ENCODE measurements at places on chromosomes 2 and 18. TPM values are rescaled to one million over a fixed set of nuclear protein-coding genes. Genes with fewer than 3 reads are reported as not detected.
A peak's percentile ranks its signal among the peaks of the same experiment; 100 is the strongest.

DNA sequence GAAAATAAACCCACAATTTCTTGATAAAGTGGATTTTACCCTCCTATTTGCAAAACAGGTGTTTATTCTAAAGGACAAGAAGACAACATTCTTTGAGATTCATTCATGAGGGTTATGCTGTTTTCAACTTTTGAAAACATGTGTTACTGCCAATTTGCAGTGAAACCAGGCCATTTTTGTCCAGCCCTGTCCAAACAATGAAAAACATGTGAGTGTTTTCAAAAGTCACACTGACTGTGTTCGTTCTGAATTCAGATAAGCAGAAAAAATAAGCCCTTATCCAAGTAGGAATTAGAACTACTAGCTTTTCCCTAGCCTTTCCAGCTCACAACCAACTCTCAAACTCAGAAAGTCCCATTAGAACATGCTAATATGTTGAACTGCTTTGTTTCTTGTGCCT is 148.1 kb upstream of the PID1 start:
- H3K27me3 ChIP-seq, result no peaks in the 10 kb centered on the region
- no peak for DNase-seq
- H3K4me3 ChIP-seq, result no peak overlapping the region
- H3K27ac ChIP-seq, result no peak overlapping the region
- H3K36me3 ChIP-seq, result no peaks in the 10 kb centered on the region

GRCh38 chr2:114543236-114543766 is 100.9 kb downstream of the DPP10 start:
- no peak for DNase-seq
- H3K36me3 ChIP-seq, result no peaks in the 10 kb centered on the region
- H3K27ac ChIP-seq, result no peak overlapping the region
- no peaks in the 10 kb centered on the region for H3K27me3 ChIP-seq
- H3K4me1 ChIP-seq, result no peaks in the 10 kb centered on the region

DNA sequence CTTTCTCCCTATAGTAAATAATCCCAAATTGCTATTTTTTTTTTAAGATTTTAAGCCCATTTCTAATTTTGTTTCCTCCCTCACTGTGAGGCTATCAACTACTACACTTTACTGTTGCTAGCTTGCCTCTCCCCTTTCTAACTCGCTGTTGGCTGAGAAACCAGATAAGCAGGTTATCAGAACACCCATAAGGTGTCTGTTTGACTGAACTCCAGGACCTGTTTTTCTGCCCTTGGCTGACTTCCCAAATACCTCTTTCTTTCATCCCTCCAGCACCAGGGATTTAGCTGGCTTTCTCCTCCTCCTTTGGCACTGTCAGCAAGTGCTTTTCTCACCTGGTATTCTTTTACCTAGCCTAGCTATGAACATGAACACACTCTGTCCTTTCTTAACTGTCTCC is 11.1 kb downstream of the TRAK2 start:
- DNase-seq, result no peak
- H3K36me3 ChIP-seq, result peaks cover 20% of the 10 kb centered on the region
- no peak overlapping the region for H3K4me3 ChIP-seq
- no peaks in the 10 kb centered on the region for H3K27me3 ChIP-seq
- no peaks in the 10 kb centered on the region for H3K4me1 ChIP-seq
- no peak overlapping the region for H3K27ac ChIP-seq

DNA sequence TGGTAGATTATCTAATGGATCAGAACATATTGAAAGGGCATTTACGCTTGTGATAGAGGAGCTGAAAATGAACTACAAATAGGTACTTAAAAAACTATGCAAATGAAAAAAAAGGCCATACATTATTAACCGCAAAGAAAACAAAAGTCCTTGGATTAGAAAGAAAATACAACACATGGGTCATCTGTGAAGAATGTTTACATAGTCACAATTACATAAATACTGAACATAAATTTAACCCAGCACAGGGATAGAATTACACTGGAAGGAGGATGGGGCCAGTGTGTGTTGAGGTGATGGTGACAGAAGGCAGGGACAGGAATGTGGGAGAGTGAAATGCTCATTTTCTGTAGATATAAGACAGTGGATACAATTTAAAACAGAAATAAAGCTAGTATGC is 6.6 kb downstream of the NTSR2 start:
- no peak overlapping the region for H3K27ac ChIP-seq
- H3K27me3 ChIP-seq, result peaks cover 3% of the 10 kb centered on the region
- DNase-seq, result no peak
- H3K4me3 ChIP-seq, result no peak overlapping the region

GRCh38 chr2:64667535-64667934 is 13.8 kb upstream of the SERTAD2 start:
- H3K4me1 ChIP-seq, result peaks cover 18% of the 10 kb centered on the region
- DNase-seq, result no peak
- H3K36me3 ChIP-seq, result no peaks in the 10 kb centered on the region
- no peak overlapping the region for H3K4me3 ChIP-seq

GRCh38 chr18:44731530-44732237 is 51.0 kb downstream of the SETBP1 start:
- no peak for DNase-seq
- peak overlapping the region; percentile 13 for H3K27ac ChIP-seq
- H3K4me3 ChIP-seq, result no peak overlapping the region
- peaks cover 69% of the 10 kb centered on the region for H3K36me3 ChIP-seq

DNA sequence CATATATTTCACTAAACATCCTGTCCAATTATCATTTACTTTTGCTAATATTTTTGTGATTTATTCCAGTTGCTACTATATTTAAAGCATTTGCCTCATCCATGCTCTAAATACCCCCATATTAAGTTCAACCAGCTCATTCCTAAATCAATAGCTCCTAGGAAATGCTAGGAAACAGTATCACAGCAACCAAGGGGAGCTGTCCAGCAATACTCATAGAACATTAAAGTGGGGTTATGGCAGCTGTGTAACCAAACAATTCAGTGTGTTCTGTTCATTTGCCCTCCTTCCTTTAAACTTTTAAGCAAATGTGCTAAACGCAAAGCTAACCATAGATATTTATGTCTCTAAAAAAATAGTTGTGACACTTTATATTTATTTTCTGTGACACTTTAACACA is 41.1 kb downstream of the ACVR1C start:
- H3K27me3 ChIP-seq, result no peaks in the 10 kb centered on the region
- no peak overlapping the region for H3K4me3 ChIP-seq
- no peak overlapping the region for H3K27ac ChIP-seq
- DNase-seq, result no peak

DNA sequence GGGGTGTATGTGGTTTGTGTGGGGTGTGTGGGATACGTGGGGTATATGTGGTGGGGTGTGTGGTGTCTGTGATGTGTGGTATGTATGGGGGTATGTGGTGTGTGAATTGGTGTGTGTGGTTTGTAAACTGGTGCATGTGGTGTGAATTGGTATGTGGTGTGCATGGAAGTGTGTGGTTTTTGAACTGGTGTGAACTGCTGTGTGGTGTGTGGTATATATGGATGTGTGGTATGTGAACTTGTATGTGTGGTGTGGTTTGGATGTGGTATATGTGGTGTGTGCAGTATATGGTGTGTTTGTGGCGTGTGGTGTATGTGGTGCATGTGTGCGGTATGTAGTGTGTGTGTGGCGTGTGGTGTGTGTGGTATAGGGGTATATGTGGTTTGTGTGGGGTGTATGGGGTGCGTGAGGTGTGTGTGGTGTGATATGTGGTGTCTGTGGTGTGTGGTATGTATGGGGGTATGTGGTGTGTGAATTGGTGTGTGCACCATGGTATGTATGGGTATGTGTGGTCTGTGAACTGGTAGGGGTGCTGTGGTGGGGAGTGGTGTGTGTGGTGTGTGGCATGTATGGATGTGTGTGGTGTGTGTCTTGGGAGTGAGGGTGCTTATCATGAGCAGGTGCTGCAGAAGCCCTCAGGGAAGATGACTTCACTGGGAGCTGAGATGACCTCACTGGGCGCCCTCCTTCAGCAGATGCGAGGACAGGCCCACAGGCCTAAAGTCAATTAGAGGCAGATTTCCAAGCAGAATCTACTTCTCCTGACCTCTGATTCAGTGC is 209.6 kb upstream of the TNP1 start:
- no peaks in the 10 kb centered on the region for H3K27me3 ChIP-seq
- H3K4me3 ChIP-seq, result no peak overlapping the region
- no peak for DNase-seq
- H3K27ac ChIP-seq, result no peak overlapping the region

DNA sequence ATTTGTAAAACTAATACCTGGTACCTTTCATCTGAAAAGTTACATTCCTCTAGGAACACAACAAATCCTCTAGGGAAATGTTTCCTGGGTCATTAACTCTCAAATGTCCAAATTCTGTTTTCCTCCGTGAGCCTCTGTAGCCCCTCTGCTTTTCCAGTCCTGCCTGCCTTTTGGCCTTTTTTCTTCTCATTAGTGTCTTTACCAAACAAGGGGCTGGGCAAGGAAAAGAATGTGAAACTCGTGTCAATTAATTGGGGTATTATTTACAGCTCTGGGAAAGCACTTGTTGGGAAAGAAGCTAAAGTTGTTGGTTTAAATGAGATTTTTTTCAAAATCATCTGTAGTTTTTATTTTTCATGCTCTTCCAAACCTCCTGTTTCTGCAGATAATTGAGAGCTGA is 198.1 kb upstream of the NRP2 start:
- H3K27ac ChIP-seq, result no peak overlapping the region
- H3K4me3 ChIP-seq, result no peak overlapping the region
- no peaks in the 10 kb centered on the region for H3K36me3 ChIP-seq
- DNase-seq, result no peak
- peaks cover 7% of the 10 kb centered on the region for H3K27me3 ChIP-seq

- no peak overlapping the region for H3K27ac ChIP-seq
- H3K4me3 ChIP-seq, result no peak overlapping the region
- DNase-seq, result no peak
- no peaks in the 10 kb centered on the region for H3K36me3 ChIP-seq
- H3K4me1 ChIP-seq, result no peaks in the 10 kb centered on the region
Measured at GRCh38 chr18:66324616-66325015, 279.3 kb downstream of the CDH19 start.

GRCh38 chr2:239225371-239225851 is 175.4 kb downstream of the HDAC4 start:
- no peaks in the 10 kb centered on the region for H3K27me3 ChIP-seq
- H3K27ac ChIP-seq, result peak overlapping the region; percentile 41
- no peak for DNase-seq
- peaks cover 6% of the 10 kb centered on the region for H3K36me3 ChIP-seq
- peaks cover 63% of the 10 kb centered on the region for H3K4me1 ChIP-seq

DNA sequence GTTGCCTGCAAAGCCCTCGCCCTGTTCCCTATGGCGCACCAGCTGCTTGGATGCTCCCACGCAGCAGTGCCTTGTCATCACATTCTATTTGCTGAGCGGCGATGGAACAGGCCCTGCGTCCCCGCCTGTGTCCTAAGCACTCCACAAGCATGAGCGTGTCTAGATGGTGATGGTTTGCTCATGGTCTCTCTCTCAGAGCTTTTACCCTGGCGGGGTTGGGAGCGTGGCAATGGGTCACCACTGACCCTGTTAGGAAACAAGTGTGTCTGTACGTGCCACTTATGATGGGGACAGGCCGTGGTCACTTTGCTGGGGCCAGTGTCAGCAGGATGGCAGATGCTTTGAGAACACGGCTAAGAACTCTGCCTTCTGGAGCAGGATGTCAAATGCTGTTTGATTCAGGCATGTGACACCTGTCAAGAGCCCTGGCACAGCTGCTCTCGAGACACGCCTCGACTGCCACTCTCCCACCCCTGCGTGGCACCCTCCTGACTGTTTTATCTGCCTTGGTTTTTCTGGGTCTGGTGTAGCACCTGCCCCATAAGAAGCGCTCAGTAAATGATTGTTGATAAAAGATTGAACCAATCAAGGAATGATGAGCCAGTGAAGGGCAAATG is 44.2 kb downstream of the RRM2 start:
- H3K4me1 ChIP-seq, result peaks cover 16% of the 10 kb centered on the region
- no peaks in the 10 kb centered on the region for H3K27me3 ChIP-seq
- no peak for DNase-seq
- H3K27ac ChIP-seq, result no peak overlapping the region
- peaks cover 39% of the 10 kb centered on the region for H3K36me3 ChIP-seq

GRCh38 chr2:168698969-168699368 is 103.5 kb upstream of the NOSTRIN start:
- no peak for DNase-seq
- H3K4me1 ChIP-seq, result no peaks in the 10 kb centered on the region
- no peaks in the 10 kb centered on the region for H3K27me3 ChIP-seq
- no peak overlapping the region for H3K4me3 ChIP-seq
- H3K27ac ChIP-seq, result no peak overlapping the region
- H3K36me3 ChIP-seq, result peaks cover 18% of the 10 kb centered on the region

GRCh38 chr2:197309691-197310231 is 819 bp downstream of the ANKRD44 start:
- H3K4me3 ChIP-seq, result peak overlapping the region; percentile 90
- peak; percentile 69 for DNase-seq
- no peaks in the 10 kb centered on the region for H3K27me3 ChIP-seq

DNA sequence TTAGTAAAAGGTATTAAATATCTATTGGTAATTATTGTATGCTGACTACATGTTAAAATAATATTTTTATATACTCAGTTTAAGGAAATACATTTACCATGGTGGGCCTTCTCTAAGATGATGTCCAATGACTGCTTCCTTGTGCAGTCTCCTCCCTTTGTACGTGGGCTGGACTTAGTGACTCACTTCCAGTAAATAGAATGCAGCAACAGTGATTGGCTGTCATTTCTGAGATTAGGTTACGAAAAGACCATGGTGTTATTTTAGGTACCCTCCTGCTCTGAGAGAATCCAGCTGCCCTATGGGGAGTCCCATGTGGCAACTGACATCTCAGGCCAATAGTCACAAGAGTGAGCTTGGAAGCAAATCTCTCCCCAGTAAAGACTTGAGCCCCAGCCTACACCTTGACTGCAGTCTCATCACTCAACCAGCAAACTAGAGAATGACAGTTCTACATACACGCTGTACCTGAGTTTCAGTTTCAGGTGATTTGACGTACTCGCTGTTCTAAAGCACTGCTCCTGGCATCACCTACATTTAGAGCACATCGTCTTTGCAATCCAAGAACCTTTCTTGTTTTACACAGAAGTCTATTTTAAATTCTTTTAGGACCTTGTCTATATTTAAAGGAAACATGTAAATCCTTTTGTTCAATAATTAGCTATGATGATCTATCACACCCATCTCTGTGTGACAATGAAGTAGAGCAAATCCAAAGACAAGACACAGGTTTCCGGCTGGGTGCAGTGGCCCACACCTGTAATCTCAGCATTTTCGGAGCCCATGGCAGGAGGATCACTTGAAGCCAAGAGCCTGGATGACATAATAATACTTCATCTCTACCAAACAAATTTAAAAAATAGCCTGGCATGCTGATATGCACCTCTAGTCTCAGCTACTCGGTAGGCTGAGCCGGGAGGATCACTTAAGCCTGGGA is 87.2 kb downstream of the COBLL1 start:
- no peak overlapping the region for H3K27ac ChIP-seq
- no peaks in the 10 kb centered on the region for H3K36me3 ChIP-seq
- no peak overlapping the region for H3K4me3 ChIP-seq
- no peaks in the 10 kb centered on the region for H3K27me3 ChIP-seq

UPP2 gene
- total RNA-seq, result not detected

ZSWIM2 gene
- total RNA-seq, result not detected

MOGAT1 gene
- total RNA-seq, result not detected

WDR12 gene
- 42.1 TPM for total RNA-seq

UGT1A10 gene
- total RNA-seq, result not detected

STPG4 gene
- total RNA-seq, result 0.13 TPM

UGT1A9 gene
- total RNA-seq, result not detected

KCNS3 gene
- total RNA-seq, result not detected

GLI2 gene
- total RNA-seq, result 0.75 TPM

NBEAL1 gene
- 11.6 TPM for total RNA-seq

ESCO1 gene
- 22.9 TPM for total RNA-seq

Measured in activated CD4-positive, alpha-beta memory T cell treated with anti-CD3 and anti-CD28 coated beads, Interleukin-2, amount 10 ng/mL, durations not matched to agents 7 days and 5 days (primary cell).